ENCODE measurements at places on chromosomes 5 and 9.

- DNase-seq: no peak
Measured at GRCh38 chr5:80904533-80905187, 55.5 kb upstream of the RASGRF2 start.

GRCh38 chr9:7827056-7827455 lies 27.5 kb upstream of the DMAC1 start:
- DNase-seq: no peak

- no peak for DNase-seq
Measured at GRCh38 chr5:100779669-100780375, 123.3 kb downstream of the ST8SIA4 start.

- no peak for DNase-seq
Measured at GRCh38 chr9:32877103-32877502, 93.8 kb downstream of the TMEM215 start.

GRCh38 chr9:72826996-72827949 lies 125.6 kb downstream of the ALDH1A1 start:
- DNase-seq: no peak

DNA sequence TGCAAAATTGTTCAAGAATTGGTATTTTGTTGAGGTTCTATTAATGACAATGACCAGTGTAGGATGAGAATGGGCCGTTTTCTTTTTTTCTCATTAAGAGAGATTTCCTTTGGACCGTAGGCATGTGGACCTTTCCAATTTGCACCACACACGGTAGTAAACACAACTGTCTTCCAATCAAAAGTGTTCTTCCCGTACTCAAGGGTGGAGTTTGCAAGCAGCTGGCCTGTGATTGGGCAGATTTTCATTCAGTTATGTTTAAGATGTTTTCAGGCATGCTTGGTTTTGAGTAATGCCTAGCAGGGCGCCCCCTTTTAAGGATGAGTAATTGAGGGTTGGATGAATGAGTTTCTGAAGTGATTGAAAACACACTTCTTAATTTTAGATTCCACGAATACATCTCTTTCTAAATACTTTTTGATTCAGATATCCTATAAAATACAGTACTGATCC lies 2.5 kb downstream of the KDM3B start:
- peak; percentile 13 for DNase-seq

DNA sequence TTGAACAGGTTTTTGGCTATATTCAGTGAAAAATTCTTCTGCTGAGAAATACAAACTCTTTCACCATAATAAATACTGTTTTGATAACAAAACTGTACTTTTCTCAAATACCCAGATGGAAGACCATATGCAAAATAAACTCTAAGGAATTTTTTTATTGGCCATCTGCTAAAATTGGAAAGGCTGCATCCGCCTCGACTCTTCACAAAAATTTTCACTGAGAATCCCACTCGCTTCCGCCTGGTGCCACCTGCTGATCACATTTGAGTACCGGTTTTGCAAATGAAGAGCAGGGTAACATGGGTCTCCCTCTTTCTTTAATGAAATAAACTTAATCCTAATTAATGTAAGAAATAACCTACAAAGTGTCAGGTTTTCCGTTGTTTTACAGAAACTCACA lies 76.4 kb downstream of the TTLL11 start:
- no peak for DNase-seq

DNA sequence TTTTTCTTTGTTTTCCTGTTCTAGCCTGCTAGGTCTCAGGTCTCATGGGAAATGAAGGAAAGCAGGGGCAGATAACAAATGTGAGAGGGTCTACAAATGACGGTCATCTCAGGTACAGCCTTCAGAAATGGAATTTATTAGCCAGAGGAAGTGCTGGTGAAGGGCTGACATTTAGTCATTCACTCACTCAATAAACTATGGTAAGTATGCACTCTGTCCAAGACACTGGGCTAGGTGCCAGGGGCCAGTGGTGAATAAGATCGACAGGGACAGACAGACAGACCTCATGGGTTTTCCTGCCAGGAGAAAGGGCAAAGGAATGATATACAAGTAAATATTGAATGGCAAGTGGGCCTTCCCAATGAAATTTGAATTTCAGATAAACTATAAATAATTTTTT lies 6.3 kb downstream of the PDE6A start:
- peak; percentile 100 for DNase-seq

GRCh38 chr5:12683249-12683648 lies 779.0 kb upstream of the CTNND2 start:
- DNase-seq: no peak

- no peak for DNase-seq
Measured at GRCh38 chr5:10635867-10636350, 72.0 kb downstream of the ANKRD33B start.

GRCh38 chr9:126361810-126362238 lies 35.2 kb downstream of the MVB12B start:
- DNase-seq: no peak

- DNase-seq: no peak
Measured at GRCh38 chr5:94359880-94360279, 258.5 kb downstream of the KIAA0825 start.

- DNase-seq: no peak
Measured at GRCh38 chr9:34578241-34579103, 11.1 kb downstream of the CNTFR start.

DNA sequence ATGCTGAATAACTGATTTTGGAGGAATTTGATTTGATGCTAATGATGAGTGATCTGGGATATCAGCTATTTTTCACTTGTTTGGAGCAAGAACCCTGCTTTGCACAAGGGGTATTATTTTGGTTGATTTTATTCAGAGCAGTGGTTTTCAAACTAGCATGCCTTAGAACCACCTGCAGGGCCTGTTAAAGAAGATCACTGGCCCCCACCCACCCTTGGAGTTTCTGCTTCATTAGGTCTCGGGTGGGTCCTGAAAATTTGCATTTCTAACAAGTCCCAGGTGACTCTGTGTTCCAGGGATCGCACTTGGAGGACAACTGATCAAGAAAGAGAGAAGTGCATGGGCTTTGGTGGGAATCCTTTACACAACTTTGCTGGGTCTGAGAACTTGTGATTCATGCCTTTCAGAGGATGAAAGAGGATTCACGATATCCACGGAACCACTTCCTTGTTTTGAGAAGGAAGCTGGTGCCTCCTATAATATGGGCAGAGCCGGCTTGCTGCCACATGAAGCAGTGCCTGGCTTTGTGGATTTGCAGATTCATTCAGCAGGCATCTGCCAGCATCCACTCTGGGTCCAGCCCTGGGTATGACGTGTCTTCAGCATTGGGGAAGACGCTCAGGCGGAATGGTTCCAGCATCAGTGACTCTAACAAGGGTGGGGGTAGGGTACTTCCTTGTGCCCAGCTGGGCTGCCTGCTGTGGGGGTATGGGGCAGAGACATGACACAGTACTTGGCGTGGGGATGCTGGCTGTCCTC lies 106.6 kb upstream of the PITX1 start:
- peak; percentile 36 for DNase-seq

GRCh38 chr5:112996830-112997374 lies 20.3 kb downstream of the DCP2 start:
- no peak for DNase-seq
